ENCODE measurements at places on chromosomes 6 and 20.

DNA sequence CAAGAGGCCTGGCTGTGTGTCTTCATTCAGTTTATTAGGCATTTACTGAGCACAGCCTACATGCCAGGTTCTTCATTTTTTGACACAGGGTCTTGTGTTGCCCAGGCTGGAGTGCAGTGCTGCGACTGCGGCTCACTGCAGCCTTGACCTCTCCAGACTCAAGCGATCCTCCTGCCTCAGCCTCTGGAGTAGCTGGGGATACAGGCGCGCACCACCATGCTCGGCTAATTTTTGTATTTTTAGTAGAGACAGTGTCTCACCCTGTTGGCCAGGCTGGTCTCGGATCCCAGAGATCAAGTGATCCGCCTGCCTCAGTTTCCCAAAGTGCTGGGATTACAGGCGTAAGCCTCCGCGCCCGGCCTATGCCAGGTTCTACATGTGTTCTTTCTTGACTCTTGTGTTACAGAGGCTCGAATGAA lies 601 bp upstream of the ATRN start:
- DNase-seq = no peak

GRCh38 chr6:169316651-169317050 lies 63.0 kb upstream of the THBS2 start:
- DNase-seq = no peak

DNA sequence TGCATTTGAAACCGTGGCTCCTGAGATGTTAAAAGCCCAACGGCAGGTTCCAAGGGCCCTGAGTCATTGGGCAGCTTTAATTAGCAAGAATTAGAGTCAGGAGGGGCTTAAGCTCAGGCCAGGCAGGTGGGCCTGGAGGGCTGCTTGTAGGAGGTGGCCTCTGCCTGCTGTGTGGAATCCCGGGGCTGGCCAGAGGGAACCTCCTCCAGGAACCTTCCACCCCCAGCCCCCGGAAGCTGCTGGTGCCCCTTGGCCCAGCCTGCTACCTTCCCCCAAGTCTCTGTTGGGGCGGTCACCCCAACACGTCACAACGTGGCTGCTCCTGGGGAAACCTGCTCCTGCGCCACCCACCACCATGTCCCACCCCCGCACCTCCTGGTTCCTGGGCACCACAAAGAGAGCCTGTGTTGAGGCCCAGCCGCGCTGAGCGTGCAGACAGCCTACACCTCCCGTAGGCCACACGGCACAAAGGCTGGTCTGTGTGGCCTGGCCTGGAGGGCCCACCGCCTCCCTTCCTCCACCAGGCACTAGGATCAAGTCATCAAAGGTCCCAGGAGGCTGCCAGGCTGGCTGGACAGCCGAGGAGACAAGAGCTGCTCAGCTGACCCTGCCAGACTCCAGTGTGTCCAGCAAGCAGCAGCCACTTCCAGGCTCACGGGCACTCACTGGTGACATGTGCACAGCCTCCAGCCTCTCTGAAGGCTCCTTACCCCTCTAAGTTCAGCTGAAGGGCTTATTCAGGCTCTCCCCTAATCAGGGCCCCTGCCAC lies 86.3 kb downstream of the SNX5 start:
- no peak for DNase-seq

GRCh38 chr6:8100159-8100854 lies 2.0 kb downstream of the EEF1E1 start:
- no peak for DNase-seq

DNA sequence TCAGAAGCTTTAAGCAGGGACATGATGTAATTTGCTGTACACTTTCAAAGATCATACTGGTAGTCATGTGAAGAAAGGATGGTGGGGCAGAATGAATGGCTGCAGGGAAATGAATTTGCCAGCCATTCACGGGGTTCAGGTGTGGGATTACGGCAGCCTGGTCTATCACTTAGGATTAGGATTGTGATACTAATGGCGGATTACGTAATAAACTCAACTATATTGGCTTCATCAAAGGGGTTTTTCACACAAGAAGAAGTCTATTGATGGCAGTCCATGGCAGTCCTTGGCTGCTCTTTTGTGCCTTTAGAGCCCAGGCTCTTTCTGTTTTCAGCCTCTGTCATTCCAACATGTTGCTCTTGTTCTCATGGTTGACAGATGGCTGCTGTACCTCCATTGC lies 12.6 kb upstream of the EEF1E1 start:
- no peak for DNase-seq

GRCh38 chr6:144334150-144334708 lies 49.1 kb downstream of the UTRN start:
- peak; percentile 33 for DNase-seq

GRCh38 chr6:21907291-21907690 lies 313.7 kb downstream of the SOX4 start:
- DNase-seq = no peak

DNA sequence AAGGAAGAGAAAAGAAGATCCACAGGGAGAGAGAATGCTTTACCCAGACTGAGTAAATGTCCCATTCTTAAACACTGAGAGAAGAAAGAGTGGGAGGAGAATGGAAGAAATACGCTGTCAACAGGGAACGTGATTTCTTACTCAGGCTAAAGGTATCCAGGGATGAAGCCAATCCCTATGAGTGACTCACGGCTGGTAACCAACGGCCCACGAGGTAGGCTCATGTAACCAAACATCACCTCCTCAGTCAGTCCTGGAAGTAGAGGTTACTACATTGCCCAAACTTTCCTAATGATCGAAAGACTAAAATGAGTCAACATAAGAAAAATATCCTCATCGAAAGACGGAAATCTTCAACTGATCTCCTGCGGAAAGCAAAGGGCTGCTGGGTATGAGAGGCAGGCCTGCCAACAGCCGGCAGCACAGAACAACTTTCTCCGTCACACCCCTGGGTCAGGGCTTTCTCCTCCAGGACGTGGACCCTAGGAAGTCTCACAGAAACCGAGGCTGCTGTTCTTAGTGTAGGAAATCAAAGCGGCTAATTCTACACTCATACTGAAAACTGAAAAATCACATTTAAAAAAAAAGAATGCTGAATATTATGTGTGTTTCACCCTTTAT lies 292.6 kb downstream of the GMDS start:
- DNase-seq = no peak

DNA sequence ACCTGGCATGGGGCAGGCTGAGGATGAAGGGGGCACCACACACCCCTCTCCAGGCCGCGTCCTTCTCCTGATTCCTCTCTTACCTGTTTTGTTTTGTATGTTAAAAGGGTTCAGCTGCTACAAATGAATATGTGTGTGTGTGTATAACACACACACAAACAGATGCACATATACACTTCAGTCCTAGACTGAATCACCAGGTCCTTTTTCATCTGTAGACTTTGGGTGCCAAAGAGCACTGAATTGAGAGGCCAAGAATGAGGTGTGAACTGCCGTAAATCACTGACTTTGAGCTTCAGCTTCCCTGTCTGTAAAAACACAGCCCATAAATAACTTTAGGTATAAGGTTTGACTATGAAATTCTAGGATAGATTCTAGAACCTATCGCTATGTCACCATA lies 40.5 kb downstream of the SULF2 start:
- DNase-seq = no peak
